ENCODE measurements at places on chromosomes 16 and 17.
A peak's percentile ranks its signal among the peaks of the same experiment; 100 is the strongest.

DNA sequence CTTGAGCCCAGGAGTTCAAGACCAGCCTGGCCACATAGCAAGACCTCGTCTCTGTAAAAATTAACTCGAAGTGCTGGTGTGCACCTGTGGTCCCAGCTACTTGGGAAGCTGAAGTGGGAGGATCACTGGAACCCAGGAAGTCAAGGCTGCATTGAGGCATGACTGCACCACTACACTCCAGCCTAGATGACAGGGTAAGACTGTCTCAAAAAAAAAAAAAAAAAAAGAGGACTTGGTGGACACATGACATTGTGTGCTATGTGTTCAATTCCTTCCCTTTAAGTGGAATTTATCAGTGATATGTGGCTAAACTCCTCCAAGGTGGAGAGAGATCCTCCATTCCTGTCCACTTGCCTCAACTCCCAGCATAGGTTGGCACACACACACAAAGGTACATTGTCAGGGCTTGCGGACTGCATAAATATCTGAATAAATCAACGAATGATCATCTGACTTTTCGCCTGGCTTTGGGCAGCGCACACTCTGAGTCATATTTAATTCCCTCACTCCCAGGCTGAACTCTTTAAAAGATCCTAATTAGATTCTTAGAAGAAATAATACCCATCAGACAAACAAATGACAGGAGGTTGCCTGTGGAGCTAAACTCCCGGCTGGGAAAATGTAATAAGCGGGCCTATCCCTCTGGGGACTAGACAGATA is 25.0 kb upstream of the SYT17 start:
- DNase-seq, result no peak

GRCh38 chr16:48860341-48860740 is 250.4 kb upstream of the N4BP1 start:
- DNase-seq, result no peak

GRCh38 chr16:66712512-66712911 is 16.0 kb upstream of the CMTM4 start:
- no peak for DNase-seq

DNA sequence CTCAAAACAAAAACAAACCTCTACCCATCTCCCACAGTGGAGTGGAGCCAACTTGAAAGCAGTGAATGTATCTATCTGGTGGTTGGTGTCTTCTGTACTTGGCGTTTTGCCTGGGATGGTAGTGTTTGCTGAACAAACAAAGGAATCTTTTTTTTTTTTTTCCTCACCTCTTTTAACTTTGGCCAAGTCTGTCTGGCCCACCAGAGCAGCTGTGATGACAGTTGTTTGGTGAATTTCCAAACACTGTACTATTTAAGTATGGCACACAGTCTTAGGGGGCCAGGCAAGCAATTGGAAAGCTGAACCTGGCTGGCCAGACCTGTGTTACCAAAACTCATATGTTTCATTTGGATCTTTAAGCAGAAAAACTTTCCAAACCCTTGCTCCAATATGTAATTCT is 101.8 kb upstream of the CDH13 start:
- DNase-seq, result no peak

GRCh38 chr16:73028263-73028662 is 19.7 kb downstream of the ZFHX3 start:
- peak; percentile 4 for DNase-seq

- DNase-seq, result no peak
Measured at GRCh38 chr17:10144982-10145381, 53.4 kb downstream of the GAS7 start.

DNA sequence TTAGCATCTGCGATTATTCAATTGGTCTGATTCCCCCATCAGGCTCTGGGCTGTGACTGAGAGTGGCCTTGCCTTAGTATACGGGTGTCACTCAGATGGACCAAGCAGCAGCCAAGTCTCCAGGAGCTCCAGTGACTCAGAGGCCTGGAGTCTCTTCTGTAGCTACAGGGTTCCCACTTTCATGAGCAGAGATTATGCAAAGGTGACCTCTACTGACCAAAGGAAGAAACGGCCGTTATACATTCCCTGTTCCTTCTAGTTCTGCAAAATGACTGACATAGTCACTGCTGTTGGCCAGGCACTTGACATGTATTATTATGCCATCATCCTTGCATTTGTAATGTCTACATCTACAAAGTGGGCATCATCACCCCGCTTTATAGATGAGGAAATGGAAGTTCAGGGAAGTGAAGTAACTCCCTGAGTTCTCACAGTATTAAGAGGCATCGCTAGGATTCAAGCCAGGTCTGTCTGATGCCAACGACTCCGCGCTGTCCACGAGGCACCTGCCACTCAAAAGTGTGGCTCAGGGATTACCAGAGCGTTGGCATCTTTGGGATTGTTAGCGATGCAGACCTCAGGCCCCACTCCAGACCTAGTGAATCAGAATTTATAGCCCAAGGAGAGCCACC is 23.3 kb downstream of the SLC38A7 start:
- peak; percentile 89 for DNase-seq

GRCh38 chr17:40872416-40872815 is 5.4 kb upstream of the KRT12 start:
- no peak for DNase-seq

DNA sequence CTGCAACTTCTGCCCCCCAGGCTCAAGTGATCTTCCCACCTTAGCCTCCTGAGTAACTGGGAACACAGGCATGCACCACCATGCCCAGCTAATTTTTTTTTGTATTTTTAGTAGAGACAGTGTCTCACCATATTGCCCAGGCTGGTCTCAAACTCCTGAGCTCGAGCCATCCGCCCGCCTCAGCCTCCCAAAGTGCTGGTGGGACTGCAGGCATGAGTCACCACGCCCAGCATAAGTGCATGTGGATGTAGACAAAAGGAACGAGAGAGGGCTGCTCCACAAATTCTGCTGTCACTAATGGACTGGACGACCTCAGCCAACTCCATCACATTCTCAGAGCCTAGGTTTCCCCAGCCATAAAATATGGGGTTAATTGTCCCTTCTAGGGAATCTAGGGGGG is 7.7 kb upstream of the SP2 start:
- no peak for DNase-seq

GRCh38 chr17:62617894-62618472 is 9.5 kb upstream of the MRC2 start:
- no peak for DNase-seq

DNA sequence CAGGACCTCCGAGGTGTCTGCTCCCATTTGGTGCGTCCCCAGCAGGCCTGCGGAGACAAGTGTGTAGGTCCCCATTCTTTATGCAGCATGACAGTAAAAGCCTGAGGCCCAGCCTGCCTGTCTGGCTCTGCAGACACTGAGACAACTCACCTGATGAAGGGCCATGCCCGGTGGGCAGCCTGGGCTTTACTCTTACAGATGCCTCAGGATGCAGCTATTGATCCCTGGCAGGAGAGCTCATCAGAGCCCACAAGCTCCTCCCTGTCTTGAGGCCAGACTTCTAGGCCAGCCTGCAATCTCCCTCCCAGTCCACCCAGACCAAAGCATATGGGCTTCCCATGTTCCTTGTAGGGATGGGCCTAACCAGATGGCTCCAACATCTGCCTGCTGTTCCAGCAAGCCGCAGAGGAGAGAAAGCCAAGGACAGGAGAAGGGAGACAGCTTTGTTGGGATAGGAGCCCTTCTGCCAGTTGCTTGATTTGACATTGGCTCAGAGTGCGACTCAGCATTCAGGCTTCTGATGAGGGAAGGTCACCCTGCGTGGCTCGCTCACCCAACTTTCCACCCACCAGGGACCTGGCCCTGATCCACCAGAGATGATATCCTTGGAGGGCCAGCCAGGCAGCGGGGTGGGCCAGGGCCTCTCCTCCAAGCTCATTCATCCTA is 87.5 kb downstream of the SOCS1 start:
- DNase-seq, result no peak

DNA sequence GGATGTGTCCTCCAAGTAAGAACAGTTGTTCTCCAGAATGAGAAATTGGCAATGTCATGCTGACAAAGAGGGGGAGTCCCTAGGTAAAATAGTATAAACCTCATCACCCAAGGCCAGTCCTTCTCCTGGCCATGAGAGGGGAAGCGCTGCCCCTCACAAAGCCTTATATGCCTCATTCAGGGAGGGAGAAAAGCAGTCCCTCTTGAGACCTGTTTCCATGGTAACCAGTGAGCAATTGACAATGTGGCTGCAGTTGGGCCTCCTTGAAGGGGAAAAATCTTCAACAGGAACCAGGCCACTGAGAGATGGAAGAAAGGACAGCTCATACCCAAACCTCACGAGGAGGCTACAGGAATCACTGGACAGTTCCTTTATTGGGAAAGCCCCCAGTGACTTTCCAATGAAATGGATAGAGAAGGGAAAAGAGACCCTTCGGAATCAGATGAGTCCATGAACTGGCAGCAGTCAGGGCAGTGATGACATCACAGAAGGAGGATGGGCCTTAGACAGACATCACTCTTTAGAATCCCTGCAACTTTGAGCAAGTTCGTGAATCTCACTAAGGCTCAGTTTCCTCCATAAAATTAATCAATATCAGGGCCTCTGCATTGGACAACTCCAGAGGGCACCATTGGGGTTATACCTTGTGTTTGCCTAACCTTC is 275.7 kb downstream of the TOX3 start:
- DNase-seq, result no peak

DNA sequence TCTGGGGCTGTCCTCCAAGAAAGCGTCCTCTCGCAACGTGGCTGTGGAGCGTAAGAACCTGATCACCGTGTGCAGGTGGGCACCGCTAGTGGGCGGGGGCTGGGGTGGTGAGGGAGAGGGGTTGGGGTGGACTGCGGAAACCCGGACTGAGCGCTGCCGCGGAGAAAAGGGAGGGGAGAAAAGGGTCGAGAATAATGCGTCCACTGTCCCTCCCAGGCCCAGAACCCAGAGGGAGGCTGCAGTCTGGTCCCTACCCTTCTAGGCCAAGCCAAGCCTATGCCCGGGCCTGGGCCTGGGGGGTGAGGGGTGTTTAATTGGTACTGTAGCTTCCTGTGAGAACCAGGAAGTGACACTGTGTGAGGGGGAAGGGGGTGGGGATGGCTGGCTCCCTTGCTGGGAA is 464 bp downstream of the RUNDC3A start:
- DNase-seq, result no peak

DNA sequence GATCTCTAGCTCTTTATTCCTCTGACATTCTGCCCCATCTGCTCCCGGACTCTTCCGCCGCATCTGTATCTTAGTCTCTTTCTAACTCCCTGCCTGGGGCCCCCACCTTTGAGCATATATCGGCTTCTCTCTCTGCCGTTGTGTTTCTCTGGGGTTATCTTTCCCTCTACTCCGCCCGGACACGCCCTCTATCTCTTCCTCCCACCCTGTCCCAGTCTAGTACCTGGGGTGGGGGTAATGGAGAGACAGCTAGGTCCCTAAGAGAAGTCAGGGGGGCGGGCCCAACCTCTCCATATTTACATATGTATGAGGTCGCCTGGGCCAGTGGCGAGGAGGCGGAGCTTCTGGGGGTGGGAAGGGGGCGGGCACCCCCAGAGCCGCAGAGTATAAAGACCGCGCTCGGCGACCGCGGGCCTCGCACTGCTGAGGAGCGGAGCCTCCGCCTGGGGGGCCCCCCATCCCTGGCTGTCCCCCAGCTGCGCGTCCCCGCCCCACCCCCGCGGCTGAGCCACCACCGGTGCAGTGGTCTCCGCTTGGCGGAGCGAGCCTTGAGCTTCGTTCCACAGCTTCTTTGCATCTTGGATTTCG is at the start of gene ATP1B2:
TSS of gene ATP1B2 (plus strand) at position 418 of the 588 bp plus-strand sequence. CDS start 593 bp downstream, outside the sequence.
- DNase-seq, result peak; percentile 88

DNA sequence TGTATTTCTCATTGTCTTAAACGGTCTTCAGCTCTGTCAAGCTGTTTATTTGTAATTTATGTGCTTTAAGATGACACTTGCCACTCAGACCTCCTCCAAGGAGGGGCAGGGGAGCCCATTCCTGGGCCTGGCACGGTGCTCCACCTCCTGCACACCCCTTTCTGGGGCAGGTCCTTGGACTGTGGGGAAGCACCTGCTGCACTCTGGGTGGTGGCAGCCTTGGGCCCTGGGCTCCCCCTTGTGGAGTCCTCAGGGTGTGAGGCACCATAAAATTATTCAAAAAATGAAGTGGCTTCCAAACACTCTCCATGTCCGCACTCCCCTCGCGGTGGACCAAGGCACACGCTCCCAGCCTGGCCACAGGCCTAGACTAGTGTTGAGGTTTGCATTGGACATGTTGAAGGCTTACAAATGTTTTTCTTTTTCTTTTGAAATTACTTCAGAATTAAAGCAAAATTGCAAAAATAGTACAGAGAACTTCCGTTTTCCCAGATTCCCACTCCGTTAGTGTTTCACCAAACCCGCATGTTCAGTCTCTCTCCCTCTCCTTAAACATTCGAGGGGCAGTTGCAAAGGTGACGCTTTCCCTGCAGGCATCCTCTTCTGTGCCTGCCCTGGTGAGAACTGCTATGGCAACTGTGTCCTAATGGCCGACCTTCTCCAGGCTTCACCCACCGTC is 32.4 kb downstream of the FOXK2 start:
- peak; percentile 79 for DNase-seq

DNA sequence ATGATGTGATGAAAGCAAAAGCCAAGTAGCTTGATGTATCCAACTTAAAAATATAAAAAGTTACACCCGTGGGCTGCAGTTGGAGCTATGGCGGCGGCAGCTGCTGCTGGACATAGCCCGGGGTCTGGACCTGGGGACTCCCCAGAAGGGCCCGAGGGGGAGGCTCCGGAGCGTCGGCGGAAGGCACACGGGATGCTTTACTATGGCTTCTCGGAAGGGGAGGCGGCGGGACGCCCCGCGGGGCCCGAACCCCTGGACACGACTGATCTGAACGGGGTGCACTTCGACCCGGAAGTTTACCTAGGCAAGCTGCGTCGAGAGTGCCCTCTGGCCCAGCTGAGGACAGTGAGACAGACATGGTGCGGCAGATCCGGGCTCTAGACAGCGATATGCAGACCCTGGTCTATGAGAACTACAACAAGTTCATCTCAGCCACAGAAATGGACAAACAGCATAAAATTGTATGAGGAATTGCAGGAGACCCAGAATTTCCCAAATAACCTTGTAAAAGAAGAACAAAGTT is 109.5 kb upstream of the EEF2KMT start:
- DNase-seq, result no peak

DNA sequence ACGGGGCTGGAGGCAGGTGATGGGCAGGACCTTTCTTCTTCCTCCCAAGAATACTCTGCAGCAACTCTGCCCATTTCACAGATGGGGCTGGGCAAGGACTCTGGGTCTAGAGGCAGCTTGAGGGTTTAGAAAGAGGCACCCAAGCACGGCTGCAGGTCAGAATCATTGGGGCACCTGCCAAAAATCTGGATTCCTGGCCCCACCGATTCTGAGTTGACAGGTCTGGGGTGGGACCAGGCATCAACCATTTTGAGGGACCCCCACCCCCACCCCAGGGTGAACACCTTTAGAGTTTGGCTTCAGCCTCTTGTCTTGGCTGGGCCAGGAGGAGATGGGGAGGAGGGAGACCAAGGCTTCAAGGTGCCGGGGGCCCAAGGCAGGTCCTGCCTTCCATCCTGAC is 5.3 kb downstream of the SPPL2C start:
- no peak for DNase-seq

DNA sequence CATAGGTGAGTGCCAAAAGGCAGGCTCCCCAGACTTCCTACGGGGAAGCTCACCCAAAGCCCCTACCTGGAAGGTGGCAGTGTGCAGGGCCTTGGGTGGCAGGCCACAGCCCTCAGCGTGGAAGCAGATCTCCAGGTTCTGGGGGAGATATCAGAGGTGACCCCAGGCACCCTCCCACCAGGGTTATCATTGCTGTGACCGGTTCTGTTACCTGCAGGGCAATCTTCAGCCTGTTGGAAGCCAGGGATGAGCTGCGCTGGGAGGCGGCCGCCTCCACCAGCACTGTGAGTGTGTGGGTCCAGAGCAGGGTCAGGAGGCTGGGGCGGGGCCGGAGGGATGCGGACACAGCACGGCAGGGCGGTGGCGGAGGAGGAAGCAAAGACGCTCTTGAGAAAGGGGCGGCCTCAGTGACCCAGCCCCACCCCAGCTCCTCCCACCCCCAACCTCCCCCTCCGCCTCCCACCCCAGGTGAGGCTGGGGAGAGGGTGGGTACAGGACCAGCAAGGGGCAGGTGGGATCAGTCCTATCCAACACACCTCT is 13.1 kb downstream of the UNC13D start:
- DNase-seq, result no peak

Data from hepatocyte (in vitro differentiated cells).